Uterus (tissue), 4 donors: ENCODE measurements at places on chromosomes 2 and 18. TPM values are rescaled to one million over a fixed set of nuclear protein-coding genes. Genes with fewer than 3 reads are reported as not detected.
A peak's percentile ranks its signal among the peaks of the same experiment; 100 is the strongest.

The SCYGR3 gene
- not detected for total RNA-seq

The NEB gene
- total RNA-seq = 1.4 TPM

- no peak for DNase-seq
These were observed 8.8 kb downstream of the FZD7 start for GRCh38 chr2:202042444-202042843.

DNA sequence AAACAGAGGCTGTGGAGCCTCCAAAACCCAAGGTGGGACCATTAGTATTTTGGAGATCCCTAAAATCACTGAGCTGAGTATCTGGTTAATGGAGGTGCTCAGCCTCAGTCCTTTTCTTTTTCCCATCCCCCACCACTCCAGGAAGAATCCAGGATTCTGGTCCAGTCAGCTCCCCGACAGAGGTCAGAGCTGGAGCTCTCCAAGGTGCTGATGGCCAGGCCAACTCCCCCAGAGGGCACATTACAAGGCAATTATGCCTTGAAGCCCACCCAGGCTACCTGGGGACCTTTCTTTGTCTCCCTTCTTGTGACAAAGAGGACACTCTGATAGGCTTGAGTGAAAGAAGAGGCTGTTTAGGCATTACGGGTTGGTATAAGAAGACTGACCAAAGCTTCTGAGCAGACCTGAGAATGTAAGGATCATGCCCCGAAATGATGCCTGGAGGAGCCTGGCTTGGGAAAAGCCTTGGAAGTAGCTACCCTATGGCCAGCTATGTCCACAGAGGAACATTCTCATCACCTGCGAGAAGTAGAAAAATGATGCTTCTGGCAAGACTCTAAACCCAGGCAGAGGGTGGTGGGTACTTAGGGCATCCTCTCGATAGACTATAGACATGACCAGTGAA lies 102.5 kb upstream of the LDAH start:
- DNase-seq = no peak

The PRKAG3 gene
- not detected for total RNA-seq

The TUBA3D gene
- 8.0 TPM for total RNA-seq

The LCT gene
- not detected for total RNA-seq

The CREG2 gene
- total RNA-seq = 0.28 TPM

The CIB4 gene
- total RNA-seq = not detected

GRCh38 chr18:26287644-26288043 lies 61.4 kb downstream of the TAF4B start:
- no peak for DNase-seq

The FABP1 gene
- 0.88 TPM for total RNA-seq

The COL6A3 gene
- total RNA-seq = 642 TPM

The CCDC74B gene
- 4.6 TPM for total RNA-seq

DNA sequence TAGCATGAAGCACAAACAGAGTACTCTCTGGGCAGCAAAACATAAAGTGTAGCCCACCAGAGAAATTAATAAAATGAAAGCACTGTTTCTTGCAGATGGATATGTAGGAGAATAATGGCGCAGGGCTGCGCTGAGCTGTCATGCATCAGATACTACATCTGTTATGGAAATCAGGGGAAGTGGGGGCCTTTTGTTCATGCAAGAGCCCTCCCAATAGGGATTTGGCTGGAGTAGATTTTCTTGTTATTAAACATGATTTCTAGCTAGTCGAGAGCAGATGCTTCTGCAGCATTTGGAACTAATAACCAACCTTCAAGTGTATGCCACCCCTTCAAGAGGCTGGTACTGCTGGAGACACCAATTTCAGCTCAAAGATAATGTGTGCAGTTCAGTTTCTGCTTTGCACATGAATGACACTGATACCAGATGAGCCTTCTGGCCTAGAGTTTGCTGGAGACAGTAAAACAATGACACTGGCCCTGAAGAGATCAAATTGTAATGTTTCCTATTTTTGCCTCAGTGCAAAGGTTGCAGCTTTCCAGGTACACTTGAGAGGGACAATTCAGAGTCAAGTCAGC lies 58.0 kb downstream of the RND3 start:
- DNase-seq = no peak

- no peak for DNase-seq
These were observed 298.9 kb downstream of the XIRP2 start for GRCh38 chr2:167187049-167187727.

GRCh38 chr2:158129037-158129436 lies 27.4 kb downstream of the UPP2 start:
- DNase-seq = no peak

The B4GALT6 gene
- total RNA-seq = 2.1 TPM

The C2orf74 gene
- total RNA-seq = 50.9 TPM

GRCh38 chr18:61888622-61889021 lies 4.2 kb downstream of the RNF152 start:
- DNase-seq = no peak

- DNase-seq = no peak
These were observed 104.0 kb upstream of the REV1 start for GRCh38 chr2:99593692-99594427.

DNA sequence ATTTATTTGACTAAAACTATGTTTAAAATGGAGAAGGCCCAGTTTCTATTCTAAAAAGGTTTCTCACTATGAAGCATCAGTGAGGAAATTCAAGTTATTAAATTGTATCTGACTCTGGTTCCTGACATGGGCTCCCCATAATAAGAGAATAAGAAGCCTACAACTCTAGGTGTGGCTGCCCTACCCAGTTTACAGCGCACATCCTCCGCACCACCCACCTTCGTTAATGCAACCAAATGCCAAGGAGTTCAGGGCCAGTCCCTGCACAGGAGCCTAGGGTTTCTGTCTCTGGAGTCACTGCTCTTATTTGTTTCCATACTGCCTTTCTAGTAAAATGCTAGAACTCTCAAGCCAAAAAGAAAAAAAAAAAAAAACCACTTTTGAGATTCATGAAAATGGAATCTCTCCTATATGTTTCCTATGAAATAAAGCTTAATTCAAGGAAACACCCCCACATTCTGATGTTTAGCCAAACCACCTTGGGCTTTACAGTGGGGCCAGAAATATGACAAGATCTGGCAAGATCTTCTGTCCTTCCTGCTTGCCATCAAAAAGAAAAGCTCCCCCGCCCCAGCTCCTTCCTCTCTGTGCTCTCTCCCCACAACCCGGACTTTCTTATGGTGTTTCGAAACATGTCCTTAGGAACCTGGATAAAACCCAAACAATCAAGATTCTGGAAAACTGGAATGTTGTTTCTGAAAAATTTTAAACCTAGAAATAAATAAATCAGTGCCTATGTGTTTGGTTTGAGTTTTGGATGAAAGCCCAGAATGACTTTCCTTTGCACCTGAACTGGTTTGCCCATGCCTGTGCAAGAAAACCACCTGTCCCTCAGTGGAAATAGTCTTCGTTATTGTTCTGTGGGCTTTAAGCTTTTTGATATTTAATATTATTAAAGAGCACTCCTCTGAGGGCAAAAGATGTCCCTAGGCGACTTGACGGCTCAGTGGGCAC lies 136.7 kb downstream of the SP3 start:
- no peak for DNase-seq

- no peak for DNase-seq
These were observed 191.5 kb upstream of the ATP5MC3 start for GRCh38 chr2:175372704-175373701.

The MFSD2B gene
- 0.35 TPM for total RNA-seq

GRCh38 chr2:216633616-216634369 lies 573 bp downstream of the IGFBP2 start:
- no peak for DNase-seq

DNA sequence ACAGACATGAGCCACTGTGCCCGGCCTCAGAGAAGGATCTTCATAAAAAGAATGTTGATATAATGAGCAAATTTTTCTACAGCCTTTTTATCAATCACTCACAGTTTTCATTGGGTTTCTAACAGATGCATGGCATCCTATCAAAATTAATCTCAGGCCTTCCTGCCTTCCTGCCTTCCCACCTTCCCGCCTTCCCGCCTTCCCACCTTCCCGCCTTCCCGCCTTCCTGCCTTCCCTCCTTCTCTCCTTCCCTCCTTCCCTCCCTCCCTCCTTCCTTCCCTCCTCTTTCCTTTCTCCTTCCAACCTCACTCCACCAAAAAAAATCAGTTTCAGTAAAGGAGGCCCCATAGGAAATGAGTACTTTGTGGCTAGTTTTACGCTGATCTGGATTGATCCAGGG lies 48.4 kb downstream of the CARF start:
- DNase-seq = no peak

GRCh38 chr2:144490017-144490416 lies 29.9 kb downstream of the ZEB2 start:
- DNase-seq = no peak

The SIGLEC15 gene
- total RNA-seq = not detected

- DNase-seq = no peak
These were observed 29.2 kb upstream of the TNP1 start for GRCh38 chr2:216888887-216889622.

- DNase-seq = no peak
These were observed 6.0 kb downstream of the ADNP2 start for GRCh38 chr18:80115035-80115434.

- DNase-seq = no peak
These were observed 10.8 kb downstream of the ALPP start for GRCh38 chr2:232389327-232389726.

The RAD51AP2 gene
- not detected for total RNA-seq

The CLEC4F gene
- total RNA-seq = 5.0 TPM

The POTEJ gene
- total RNA-seq = not detected

GRCh38 chr18:59268721-59269562 lies 4.3 kb downstream of the RAX start:
- no peak for DNase-seq

The VAMP5 gene
- 25.6 TPM for total RNA-seq

DNA sequence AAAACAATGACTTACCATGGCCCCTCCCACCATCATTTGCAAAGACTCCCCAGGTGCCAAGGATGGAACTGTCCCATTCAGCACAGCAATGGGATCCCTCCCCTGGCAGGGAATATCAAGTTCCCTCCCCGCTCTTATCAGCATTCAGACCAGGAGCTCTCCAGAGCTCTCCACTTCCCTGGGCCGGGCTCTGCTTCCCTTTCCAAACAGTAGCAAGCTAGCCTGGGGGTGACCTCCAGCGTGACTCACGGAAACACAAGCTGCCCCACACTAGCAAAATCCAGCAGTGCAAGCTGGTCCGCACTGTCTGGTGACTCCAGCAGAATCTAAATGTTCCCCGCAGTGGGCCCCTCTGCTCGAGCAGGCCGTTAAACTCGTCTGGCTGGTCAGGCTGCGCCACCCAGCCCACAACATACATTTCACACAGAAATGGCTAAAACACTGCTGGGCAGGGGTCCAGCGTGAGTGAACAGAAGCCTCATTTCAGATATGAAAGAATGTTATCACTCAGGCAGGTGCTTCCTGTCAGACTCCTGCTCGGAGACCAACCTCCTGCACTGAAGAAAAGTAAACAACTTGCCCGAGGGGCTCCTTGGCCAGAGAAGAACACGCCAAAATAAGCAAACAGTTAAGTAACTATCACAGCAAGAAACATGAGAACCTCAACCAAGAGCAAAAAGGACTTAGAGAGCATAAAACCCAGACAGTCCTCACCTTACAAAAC lies 33.9 kb downstream of the STAT1 start:
- peak; percentile 64 for DNase-seq
